ENCODE measurements at places on chromosomes 3 and 15.

- no peak for DNase-seq
These were observed 1.8 kb upstream of the ROPN1B start for GRCh38 chr3:125967156-125967555.

DNA sequence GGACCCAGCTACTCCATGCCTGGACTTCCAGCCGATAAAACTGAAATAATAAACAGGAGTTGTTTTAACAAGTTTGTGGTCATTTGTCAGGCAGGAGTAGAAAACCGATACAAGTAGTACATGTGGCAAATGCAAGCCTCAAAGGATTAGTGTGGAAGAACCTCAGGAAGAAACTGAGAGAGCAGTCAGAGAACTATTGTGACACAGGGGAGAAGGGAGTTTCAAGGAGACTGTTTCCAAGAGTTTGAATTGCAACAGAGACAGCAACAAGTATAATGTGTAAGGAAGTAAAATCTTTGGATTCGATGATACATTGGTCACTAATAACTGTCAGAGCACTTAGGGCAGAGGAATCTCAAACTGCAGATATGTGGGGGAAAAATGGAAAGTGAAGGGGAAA, 450.6 kb upstream of the ARHGEF26 start:
- DNase-seq, result no peak

DNA sequence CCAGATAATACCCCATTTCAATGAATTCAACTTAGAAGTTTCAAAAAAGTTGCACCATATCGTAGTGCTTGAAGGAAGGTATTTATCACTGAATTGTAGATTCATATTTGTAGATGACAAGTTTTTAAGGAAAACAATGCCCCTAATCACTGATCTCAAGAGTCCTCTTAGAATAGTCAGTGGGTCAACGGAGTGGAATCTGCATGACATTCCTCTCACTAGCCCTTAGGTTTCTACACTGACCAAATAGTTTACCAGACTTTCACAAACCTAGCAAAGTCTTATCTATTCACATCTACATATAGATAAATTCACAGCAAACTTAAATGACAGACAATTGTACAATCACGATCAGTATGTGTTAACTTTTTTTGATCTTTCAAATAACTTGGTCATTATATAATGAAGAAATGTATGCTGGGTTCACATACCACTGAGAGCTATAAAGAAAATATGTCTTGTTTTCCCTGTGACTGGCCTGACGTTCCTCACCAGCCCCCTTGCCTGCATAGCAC, 35.7 kb upstream of the PHLDB2 start:
- no peak for DNase-seq

DNA sequence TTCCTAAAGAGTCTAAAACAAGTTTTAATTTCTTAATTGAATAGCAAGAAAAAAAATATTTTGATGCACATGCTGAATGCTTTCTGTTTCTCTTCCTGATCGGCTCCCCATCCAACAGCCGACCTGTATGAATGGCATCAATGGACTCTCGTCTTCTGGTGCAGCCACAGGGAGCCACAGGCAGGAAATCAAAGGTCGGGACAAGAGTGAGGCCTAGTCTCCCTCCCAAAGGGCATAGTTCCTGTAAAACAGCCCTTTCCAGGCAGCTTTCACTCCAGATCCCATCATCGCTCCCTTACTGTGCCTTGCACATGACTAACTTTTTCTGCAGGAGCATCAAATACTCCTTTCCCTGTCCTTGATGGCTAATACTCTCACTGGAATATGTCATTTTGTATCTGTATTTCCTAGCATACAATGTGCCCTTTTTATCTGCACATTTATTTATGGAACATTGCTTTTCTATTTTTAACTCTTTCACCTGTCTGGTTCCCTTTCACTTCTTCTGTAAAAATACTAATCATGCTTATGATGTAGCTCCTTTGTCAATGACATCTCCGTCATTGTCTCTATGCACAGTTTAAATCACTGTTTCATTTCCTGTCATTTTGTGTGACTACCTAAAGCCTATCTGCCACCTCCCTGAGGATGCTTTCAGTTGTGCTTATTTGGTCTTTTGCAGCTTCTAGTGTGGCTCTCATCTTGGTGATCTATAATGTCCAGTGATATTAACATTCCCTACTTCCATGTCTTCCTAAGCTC, 326.2 kb downstream of the CTNNB1 start:
- DNase-seq, result no peak

- no peak for DNase-seq
These were observed 209.5 kb downstream of the DTWD1 start for GRCh38 chr15:49830391-49830790.

- no peak for DNase-seq
These were observed 85.5 kb upstream of the FGF12 start for GRCh38 chr3:192812743-192813383.

GRCh38 chr3:27679691-27680090, 42.4 kb downstream of the EOMES start:
- no peak for DNase-seq

All from left cardiac atrium (tissue), 4 donors.